ENCODE measurements at places on chromosomes 12 and 14.
A peak's percentile ranks its signal among the peaks of the same experiment; 100 is the strongest.

- DNase-seq, result no peak
Observed at GRCh38 chr14:64201296-64201695, 92.9 kb downstream of the ESR2 start.

DNA sequence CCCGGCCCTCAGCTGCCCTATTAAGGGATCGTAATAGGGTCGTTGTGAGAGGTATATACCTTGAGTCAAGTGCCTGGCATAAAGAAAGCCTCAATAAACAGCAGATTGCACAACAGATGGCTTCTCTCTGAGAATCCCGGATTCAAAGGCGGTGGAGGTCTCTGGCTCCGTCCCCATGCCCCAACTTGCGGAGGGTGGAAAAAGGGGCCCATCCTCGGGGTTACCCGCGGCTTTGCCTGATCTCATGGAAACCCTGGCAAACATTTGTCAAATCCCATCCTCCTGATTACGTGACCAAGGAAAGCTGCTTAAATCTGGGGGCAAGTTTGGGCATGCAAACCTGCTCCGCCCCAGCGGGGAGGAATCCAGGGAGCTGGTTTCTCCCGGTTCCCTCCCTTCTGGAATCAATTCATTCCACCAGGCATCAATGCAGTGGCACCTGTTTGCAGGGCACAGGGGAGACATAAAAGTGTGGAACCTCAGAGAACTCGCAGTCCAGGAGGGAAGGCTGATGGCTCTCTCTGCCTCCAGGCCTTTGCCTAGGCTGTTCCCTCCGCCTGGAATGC lies 12.3 kb downstream of the TRPV4 start:
- no peak for DNase-seq

GRCh38 chr14:102042699-102043098 lies 44.1 kb downstream of the HSP90AA1 start:
- DNase-seq, result no peak

DNA sequence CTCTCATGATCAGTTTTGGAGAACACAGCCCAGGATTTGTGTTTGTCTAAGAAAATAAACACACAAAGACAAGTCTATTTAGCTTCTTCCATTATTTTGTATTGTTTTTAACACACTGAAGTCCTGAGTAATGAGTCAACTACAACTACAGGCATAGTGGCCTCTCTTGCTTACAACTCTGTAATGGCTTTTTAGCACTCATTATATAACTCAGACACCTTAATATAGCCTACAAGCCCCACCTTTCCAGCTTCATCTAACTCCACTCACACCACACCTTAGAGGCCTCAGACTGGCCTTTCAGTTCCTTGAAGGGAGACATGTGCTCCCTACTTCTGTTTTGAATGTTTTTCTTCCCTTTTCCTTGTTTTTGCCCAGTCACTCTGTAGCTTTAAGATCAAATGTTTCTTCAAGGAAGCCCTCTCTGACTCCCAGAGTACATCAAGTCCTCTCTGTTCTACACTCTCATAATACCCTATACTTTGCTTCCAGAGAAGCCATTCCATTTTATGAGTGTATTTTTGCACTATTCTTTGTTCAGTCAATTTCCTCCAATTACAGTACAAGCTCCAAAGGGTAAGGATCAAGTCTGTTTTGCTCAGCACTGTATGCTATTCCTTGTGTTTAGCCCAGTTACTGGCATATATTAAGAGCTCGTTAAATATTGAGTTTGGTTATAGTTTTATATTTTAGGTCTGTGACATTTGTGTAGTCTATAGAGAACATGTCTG lies 233.6 kb upstream of the ARHGAP5 start:
- peak; percentile 41 for DNase-seq

- peak; percentile 1 for DNase-seq
Observed at GRCh38 chr12:13941258-13942249, 39.8 kb downstream of the GRIN2B start.

All from endothelial cell of umbilical vein (primary cell).